Spleen (tissue), 13 donors: ENCODE measurements at places on chromosomes 13 and 19. TPM values are rescaled to one million over a fixed set of nuclear protein-coding genes. Genes with fewer than 3 reads are reported as not detected.

DNA sequence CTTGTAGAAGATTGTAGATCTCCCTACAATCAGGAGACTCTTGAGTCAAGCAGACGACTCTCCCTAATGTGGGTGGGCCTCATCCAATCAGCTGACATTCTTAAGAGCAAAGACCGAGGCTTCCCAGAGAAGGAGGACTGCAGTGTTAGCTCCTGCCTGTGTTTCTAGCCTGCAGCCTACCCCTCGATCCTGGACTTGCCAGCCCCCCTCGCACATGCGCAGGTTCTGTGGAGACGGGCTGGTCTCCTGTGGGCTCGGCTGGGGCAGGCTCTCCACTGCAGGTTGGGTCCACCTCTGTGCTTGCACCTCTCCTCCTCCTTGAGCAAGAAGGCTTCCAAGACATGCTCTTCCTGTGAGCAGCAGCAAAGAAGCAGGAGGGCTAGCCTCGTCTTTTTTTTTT lies 185.2 kb upstream of the SOX1 start:
- no peak overlapping the region for H3K27ac ChIP-seq
- DNase-seq = no peak
- no peak overlapping the region for H3K4me3 ChIP-seq
- no peaks in the 10 kb centered on the region for H3K36me3 ChIP-seq
- H3K4me1 ChIP-seq = no peaks in the 10 kb centered on the region

- no peak overlapping the region for H3K4me3 ChIP-seq
- H3K27ac ChIP-seq = no peak overlapping the region
- no peaks in the 10 kb centered on the region for H3K36me3 ChIP-seq
- H3K27me3 ChIP-seq = no peaks in the 10 kb centered on the region
Observed at GRCh38 chr13:80374444-80374843, 33.5 kb upstream of the SPRY2 start.

DNA sequence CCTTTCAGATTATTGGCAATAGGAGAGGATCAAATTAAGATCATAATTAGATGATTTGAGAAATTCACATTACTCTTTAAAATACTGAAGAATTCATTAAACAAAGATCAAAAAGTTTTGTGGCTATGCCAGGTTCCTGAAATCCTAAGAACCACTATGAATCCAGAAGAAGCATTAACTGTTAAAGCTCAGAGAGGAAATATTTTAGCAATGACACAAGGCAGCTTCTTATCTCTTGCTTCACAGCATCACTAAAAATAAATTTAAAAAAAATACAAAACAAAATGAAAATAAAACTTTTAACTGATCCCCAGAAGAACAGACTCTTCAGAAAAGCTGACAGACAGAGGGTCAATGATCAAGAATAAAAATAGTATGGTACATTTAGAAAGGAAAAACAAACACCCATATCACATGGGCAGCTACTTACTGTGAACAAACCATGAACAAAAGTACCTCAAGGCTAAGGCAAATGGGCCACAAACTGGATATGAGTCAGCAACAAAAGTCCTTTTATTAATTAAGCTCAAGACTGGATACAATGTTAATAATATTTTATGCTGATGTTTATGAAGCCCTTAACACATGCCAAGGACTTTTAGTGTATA lies 19.6 kb downstream of the RNF6 start:
- H3K36me3 ChIP-seq = no peaks in the 10 kb centered on the region
- no peaks in the 10 kb centered on the region for H3K27me3 ChIP-seq
- no peaks in the 10 kb centered on the region for H3K4me1 ChIP-seq
- H3K4me3 ChIP-seq = no peak overlapping the region
- no peak overlapping the region for H3K27ac ChIP-seq

DNA sequence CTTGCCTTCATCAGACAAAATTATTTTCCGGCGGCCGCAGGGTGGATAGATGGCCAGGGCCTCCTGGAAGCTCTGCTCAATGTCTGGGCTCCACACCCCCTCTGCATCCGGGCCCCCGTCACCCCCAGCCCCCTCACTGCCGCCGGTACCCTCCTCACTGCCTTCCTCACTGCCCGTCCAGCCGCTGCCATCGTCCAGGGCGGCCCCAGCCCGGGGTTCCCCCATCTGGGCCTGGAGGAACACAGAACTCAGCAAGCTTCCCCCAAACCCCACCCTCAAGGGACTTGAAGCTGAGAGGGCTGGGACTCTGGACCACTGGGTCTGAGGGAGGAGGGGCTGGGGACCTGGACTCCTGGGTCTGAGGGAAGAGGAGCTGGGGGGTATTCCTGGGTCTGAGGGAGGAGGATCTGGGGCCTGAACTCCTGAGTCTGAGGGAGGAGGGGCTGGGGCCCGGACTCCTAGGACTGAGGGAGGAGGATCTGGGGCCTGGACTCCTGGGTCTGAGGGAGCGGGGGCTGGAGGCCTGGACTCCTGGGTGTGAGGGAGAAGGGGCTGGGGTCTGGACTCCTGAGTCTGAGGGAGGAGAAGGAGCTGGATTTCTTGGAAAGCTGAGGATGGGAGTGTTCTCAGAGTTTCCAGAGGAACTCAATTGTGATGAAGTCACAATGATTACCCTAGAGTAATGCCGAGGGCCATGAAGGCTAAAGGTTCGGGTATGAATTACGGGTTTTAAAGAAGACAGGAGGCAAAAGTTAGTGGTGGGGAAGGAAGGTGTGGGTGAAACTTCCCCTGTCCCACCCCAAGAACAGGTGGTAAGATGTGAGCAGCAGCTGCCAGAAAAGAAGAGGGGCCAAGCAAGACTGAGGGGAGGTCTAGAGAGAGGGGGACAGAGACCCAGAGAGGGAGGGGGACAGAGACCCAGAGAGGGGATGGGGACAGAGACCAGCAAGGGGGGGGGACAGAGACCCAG lies 2.1 kb downstream of the TEAD2 start:
- no peaks in the 10 kb centered on the region for H3K36me3 ChIP-seq
- DNase-seq = no peak
- peaks cover 85% of the 10 kb centered on the region for H3K4me1 ChIP-seq
- H3K27ac ChIP-seq = peak overlapping the region; percentile 91
- no peaks in the 10 kb centered on the region for H3K27me3 ChIP-seq
- H3K4me3 ChIP-seq = no peak overlapping the region

DNA sequence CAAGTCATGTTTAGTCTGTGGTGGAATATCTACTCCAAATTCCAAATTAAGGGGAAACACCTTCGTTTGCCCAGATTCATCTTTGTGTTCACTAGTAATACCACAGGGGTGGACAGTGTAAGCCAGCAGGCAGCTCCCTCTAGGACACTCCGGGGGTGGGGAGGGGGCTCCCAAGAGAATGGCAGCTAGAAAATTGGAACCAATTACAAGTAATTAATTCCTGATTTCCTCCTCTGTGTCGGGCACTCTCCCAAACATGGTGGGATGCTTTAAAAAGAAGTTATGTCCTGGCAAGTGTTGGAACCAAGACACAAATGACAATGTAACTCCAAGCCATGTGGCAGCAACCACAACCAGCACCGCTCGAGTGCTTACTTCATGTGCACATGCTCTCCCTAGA lies 5.9 kb downstream of the COL4A1 start:
- H3K4me3 ChIP-seq = no peak overlapping the region
- H3K36me3 ChIP-seq = no peaks in the 10 kb centered on the region
- peaks cover 63% of the 10 kb centered on the region for H3K27me3 ChIP-seq
- peak overlapping the region; percentile 86 for H3K27ac ChIP-seq
- DNase-seq = no peak

The MAP1S gene
- total RNA-seq = 45.6 TPM

The HS6ST3 gene
- total RNA-seq = not detected

The SPRY2 gene
- total RNA-seq = 63.9 TPM
